Activated CD4-positive, alpha-beta T cell treated with anti-CD3 and anti-CD28 coated beads, Interleukin-2, amount 50 U/mL, for 16 hours (primary cell): ENCODE measurements at places on chromosomes 6 and 20.

GRCh38 chr6:105982761-105983540 lies 103.2 kb upstream of the PRDM1 start:
- DNase-seq = peak; percentile 77

GRCh38 chr20:22924046-22924737 lies 110.9 kb upstream of the SSTR4 start:
- no peak for DNase-seq

DNA sequence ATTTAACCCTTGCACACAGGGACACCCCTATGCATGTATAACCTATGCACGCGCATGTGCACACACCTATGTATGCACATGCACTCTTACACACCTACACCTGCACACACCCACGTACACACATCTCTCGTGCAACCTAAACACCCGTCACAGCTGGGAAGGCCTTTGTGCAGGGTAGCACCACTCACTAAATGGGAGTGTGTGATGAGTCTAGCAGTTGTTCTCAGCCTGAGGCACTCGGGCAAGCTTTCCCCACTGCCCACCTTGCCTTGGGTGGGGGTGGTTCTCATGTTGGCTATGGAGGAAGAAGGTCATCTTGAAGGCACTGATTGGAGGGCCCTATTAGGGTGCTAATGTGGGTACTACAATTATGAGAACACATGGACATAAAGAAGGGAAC lies 85.8 kb downstream of the DLL1 start:
- DNase-seq = no peak

DNA sequence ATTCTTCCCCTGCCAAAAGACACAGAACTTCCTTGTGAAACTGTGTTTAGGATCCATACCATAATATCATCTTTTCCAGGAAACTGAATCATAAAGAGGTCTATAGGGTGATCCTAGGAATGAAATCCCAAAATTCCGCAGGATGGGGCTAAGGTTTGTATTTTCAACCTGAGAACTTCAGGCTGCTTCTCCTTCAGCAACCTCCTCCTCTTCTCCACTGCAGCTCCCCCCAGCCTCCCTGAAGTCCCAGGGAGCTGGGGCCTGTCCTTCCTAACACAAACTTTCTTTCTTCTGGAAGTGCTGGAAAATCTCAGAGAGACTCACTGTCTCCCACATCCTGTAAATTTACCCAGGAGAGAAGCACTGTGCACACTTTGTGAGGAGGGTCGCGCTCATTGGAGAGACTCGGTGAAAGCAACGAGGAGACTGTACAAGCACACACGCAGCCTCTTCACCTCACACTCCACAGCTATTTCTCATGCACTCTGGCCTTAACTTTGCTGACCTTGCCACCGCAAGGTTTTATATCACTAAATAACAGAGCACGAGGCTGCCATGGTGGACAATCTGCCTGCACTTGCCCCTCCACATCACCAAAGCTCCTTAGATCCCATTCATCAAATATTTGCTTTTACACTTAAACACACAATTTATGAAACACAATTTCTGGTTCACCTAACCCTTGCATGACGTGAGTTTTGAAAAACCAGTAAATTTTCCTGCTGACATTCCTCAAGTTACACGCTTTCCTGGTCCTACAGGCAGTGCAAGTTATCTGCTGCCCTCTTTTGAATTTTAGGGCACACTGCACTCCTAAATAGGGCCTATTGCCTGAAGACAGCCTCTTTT lies 14.3 kb downstream of the ID4 start:
- DNase-seq = peak; percentile 6

DNA sequence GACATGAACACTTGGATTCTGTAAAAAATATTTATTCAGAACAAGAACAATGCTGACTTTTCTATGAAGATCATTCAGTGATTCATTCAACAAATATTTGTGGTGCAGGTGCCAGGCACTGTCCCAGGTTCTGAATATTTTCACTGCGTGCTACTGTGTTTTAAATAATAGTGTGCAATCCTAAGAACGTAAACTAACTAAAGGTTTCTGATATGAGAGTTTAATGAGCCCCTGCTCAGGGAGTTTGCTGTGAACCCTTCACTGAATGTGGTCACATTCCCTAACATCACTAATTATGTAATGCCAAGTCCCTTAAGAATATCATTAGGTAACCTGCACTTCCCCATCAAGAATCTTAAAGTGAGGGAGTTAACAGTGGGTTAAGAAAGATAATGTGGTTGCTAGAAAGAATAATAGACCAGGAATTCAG lies 1.7 kb upstream of the TMEM170B start:
- no peak for DNase-seq

GRCh38 chr6:2877057-2877882 lies 25.8 kb downstream of the SERPINB9 start:
- no peak for DNase-seq

DNA sequence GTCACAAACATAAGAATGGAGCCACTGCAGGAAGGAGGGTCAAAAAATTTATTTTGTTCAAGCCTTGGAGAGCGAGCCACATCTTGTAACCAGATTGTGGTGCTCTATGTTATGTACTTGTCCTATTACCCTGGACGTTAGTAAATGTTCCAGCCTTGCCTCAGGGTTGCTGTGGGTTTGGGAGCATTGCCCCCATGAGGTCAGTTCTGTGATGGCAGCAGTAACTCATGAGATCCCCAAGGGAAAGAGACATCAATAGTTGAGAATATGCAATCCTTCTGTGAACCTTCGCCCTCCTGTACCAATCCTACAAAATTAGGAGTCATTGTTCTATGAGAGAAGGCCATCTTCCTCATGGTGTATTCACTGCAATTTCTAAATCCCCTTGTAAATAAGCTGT lies 16.4 kb upstream of the CFAP206 start:
- DNase-seq = peak; percentile 2

DNA sequence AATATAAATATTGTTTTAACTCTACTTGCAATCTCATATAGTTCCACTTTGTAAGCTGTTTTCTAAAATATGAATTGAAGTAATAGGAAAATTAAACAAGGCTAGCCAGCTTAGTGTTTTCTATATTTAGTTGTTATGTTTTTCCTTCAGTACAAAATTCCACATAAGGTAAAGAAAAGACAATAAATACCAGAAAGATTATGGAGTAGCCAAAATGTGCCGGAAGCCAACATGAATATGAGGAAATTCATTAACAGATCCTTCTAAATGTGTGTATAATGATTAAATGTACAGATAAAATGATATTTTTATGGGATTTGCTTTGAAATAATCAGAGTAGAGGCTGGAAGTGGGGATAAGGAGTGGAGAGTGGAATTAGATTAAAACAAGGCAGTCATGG lies 52.5 kb upstream of the COL21A1 start:
- DNase-seq = no peak

DNA sequence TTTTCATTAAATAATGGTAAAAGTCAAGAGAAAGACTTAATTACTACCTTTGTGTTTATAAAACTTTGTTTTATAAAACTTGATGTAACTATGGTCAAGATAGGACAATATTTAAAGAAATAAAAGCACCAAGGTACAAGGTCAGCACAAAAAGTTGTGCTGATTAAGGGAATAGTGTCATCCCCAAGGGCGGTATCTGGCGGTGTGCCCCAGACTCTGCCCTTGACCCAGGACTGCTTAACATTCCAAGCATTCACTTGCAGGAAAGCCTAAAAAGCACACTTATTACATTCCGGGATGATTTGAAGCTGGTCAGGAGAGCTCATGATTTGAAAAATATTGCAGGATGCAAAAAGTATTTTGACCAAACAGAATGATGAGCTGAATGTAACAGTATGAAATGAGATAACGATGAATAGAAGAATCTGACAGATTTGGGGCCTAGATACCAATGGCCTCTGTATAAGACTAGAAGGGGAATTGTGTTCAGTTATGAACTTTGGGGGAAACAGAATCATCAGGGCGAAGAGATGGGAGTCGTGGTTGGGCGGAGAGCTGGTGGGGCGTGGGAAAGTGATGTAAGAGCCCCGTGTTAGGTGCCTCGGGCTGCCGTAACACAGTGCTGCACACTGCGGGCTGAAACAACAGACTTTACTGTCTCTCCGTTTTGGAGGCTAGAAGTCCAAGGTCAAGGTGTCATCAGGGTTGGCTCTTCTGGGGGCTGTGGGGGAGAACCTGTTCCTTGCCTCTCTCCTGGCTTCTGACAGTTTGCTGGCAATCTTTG lies 77.2 kb downstream of the CDC5L start:
- no peak for DNase-seq

DNA sequence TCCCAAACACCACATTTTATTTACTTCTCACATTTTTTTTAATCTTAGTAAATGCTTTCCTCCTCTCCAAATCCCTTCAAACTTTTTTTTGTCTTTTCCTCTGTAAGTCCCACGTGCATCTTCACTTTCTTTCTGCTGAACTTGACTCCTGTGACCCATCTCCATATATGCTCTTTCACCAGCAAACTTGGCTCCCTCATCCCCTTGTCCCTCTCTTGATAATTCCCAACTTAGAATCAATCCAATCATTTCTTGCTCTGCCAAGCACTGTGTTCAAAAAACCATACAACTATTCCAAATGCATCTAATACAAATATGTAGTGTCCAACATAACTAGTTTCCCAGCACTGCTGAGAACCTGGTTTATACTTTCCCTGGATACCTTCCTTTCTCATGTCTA lies 519.4 kb downstream of the HDGFL1 start:
- DNase-seq = no peak

GRCh38 chr6:21592953-21593352 lies 598 bp upstream of the SOX4 start:
- DNase-seq = no peak

DNA sequence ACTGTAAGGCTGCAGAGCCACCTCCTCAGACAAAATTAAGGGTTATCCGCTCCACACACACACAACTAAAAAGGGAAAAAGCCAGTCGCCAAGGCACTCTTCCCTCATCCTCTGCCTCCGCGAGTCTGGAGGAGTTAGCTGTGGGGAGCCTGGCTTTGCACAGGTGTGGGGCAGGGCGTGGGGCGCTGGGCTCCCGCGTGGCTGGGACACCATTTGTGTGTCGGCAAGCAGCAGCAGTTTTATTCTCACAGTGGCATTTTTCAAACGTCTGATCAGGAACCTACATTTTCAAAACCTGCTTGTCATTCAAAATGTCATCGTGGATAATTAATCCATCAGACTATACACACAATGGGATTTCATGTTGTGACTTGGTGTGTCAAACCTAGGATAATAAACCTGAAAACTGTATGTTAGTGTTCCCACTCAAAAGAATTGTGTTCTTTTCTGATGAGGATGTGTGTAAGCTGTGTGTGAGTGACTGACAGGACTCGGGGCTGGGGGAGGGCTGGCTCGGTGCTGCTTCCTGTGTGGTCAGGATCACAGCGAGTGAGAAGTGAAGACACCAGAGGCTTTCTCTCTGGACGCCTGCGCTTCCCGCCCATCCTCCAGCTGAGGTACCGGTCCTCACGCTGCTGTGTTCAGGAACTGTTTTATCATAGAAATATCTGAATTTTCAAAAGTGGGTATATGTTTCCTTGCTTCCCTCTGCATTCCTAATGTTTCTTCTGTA lies 83.1 kb downstream of the IRF4 start:
- DNase-seq = peak; percentile 88

DNA sequence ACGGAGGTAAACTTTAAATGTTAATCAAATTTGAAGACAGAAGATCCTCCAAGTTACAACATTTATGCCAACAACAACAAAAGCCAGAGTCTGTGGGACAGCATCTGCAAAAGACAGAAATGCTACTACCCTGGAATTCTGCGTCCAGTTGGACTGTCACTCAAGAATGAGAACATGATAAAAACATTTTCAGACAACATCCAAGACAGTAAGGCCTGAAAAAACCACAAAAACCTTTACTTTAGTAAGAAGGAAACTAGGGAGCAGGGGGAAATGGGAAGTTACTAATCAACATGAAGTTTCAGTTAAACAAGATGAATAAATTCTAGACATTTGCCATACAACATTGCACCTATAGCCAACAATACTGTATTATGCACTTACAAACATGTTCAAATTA lies 77.6 kb downstream of the MLIP start:
- no peak for DNase-seq

DNA sequence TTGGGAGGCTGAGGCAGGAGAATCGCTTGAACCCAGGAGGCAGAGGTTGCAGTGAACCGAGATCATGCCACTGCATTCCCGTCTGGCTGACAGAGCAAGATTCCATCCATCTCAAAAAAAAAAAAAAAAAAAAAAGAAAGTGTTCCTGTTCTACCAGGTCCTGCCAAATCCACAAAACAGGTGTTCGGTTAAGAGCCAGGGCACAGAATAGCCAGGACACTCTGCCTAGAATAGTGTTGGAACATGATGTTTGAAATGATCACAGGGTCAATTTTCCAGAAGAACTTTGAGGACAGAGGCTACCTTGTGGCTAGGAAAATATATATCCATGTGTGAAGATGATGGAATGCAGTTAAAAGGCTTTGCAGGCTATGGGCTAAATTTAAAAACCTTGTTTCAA lies 63.6 kb upstream of the TRAF3IP2 start:
- DNase-seq = no peak

- no peak for DNase-seq
Observed at GRCh38 chr6:56005426-56005825, 130.0 kb upstream of the BMP5 start.

DNA sequence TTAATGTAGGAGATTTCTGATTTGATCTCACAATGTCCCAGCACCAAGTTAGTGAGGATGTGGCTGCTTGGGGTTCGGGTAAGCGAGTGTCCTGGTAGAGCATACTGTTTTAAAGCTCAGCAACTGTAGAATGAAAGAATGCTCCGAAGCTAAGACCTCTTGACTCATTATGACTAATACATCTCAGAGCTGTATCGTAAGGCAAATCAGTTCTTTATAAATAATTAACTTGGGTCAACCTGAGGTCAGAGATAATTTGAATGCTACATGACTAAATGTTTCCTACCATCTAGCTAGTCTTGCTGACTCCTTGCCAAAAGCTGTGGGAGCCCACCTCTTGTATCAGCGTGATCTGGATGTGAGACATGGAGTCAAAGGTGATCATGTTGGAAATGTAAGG lies 128.8 kb upstream of the PDE7B start:
- DNase-seq = no peak

GRCh38 chr20:41242807-41243206 lies 74.7 kb downstream of the ZHX3 start:
- no peak for DNase-seq

GRCh38 chr20:5667705-5668528 lies 82.3 kb upstream of the SHLD1 start:
- DNase-seq = no peak

- no peak for DNase-seq
Observed at GRCh38 chr6:6714118-6714897, 125.8 kb downstream of the LY86 start.

DNA sequence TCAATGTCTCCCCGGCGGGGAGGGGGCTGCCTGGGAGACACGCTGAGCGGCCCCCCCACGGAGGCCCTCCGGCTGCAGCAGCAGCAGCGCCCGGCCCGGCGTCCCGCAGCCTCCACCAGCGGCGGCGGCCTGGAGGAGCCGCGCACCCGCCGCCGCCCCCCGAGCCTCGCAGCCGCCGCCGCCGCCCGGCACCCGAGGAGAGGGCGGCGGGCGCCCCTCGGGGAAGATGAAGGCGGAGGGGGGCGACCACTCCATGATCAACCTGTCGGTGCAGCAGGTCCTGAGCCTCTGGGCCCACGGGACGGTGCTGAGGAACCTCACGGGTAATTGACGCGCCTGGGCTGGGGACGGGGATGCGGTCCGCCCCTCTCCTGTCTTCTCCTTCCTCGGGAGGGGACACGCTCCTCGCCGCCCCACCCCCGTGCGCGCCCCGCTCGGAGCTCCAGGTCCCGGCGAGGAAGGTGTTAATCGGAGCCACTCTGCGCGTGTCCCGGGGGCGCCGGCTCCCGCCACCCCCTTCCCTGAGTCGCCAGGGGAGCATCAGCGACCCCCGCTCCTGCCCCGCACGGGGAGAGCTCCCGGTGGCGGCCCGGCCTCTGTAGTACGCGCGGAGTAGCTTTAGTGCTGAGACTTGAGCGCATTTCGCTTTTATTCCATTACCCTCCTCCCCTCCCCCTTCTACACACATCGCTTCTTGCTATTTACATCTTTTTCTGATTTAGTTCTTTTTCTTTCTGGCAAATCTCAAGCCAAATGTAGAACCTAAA lies 686 bp downstream of the TMEM170B start:
- DNase-seq = no peak
